ENCODE measurements at places on chromosomes 12 and 14.
A peak's percentile ranks its signal among the peaks of the same experiment; 100 is the strongest.

GRCh38 chr14:23347406-23348296, 5.0 kb downstream of the SLC22A17 start:
- DNase-seq, result no peak

DNA sequence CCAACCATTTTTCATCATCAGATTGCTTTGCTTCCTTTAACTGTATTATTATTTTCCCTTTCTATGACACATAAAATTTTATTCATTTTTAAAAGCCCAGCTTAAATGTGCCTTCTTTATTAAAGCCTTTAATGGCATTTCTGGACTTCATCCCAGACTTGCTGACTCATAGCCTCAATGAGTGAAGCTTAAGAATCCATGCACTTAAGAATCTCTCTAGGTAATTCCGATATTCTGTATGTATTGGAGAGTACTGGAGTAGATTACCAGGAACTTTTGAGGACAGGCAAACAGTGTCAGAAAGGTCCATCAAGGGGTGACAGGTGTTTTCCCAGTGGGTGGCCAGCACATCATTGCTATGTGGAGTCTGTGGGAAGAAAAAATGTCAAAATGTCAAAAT, 107.9 kb downstream of the PTPRQ start:
- no peak for DNase-seq

DNA sequence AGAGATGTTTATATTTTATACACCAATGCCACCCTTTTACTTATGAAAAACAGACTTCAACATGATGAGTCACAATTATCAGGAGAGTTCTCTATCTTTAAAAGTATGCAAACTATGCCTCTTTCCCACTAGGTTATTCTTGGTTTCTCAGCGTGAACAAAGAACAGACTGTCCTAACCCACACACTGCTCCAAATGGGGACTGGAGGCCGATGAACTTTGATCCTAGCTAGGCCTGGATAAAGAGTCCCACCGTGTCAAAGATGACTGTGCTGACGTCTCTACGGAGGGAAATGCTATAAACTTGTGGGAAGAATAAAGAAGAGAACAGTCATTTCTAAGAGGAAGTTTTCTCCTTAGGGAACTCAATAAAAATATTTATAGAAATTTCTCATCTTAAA, 160.1 kb downstream of the EPS8 start:
- no peak for DNase-seq

- no peak for DNase-seq
Observed at GRCh38 chr14:23167116-23167847, 16.2 kb downstream of the SLC7A8 start.

DNA sequence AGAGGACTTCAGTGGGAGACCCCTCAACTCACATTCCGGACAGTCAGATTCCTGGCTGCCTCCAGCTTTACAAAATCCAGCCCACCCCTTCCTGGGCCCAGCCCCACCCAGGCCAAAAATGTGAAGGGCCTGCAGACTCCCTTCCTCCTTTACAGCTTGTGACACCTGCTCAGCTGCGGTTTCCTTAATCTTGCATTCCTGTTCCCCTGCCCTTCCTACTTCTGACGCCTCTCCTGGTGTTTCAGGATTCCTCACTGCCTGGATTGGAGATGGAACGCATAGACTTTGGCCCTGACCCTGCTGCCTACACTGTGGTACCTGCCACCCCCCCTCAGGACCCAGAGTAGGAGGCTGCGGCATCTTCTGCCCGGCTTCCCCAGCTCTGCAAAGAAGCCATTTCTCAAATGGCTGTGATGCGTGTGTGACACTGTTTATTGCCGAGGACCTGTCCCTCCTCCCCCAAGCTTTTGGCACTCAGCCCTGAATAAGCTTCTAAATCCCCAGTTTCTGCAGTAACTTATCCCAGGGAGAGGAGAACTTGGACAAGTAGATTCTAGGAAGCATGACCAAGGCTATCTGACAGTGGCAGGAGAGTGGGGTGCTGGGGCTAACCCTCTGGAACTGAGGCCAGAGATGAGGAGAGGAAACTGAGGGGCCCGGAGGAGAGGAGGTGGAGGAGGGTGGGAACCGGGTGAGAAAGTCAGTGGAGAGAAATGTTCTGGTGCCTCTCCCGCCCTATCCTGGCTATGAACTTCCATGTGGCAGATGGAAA, 24.9 kb upstream of the BCDIN3D start:
- DNase-seq, result no peak

DNA sequence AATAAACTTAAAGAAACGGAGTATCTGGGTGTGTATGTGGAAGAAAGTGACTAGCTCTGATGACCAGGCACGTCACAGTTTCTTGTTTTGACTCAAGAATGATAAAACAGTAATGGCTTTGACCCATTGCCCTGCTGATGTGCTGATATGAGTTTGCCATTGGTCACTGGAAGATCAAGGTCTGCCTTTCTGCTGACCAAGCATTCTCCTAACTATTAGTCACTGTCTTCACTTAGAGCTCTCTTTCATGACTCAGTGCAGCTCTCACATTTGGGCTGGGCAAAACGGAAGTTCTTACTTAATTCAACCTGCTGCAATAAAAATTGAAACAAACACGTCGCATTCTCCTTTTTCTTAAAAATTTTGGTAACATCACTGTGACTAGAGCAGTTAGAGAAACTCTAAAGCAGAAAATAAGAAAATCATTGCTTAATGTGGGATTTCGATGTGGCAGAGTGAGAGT, 366.7 kb downstream of the BTG1 start:
- peak; percentile 39 for DNase-seq

DNA sequence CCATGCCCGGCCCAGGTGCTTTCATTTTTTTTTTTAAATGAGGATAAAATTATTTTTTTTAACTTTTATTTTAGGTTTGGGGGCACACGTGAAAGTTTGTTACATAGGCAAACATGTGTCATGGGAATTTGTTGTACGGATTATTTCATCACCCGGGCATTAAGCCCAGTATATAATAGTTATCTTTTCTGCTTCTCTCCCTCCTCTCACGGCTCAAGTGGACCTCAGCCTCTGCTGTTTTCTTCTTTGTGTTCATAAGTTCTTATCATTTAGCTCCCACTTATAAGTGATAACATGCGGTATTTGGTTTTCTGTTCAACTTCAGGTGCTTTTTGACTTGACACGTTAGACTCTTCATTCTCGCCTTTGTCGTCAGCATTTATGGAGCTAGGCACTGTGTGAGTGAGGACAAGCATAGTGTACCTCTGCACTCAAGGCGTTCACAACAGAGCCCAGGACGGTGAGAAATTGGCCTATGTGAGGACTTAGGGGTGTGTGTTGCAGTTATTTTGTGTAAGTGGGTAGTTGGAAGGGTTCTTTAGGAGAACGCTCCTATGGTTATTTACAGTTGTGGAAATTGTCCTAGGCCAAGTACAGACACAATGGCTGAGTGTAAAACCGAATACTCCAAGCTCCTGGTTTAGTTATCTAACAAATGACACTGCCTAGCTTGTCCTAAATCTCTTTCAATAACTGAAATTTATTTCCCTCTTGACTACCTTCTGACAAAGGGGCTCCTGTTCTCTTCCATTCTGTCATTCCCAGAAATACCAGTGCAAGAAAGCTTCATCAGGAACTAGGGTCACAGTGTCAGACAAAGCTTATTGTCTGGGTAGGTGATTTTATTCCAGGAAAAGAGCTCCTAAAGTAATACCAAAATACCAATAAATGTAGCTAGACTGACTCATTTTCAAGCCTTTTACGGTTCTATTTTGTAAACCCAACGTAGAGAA, 200.5 kb upstream of the PRICKLE1 start:
- no peak for DNase-seq

DNA sequence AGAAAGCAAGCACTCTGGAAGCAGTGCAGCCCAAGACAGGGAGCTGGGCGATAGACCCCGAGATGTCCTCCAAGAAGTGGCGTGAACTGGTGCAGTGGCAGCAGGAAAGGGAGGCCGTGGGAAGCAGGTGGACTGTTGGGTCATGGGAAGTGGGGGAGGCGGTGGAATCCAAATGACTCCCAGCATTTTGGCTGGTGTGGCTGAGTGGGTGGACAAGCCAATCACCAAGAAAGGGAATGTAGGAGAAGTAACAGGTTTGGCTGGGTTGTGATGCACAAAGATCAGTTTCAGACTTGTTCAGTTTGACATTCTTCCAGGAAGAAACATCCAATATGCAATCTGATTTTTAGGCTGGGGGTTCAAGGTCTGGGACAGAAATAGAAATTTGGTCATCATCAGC, 46.0 kb upstream of the KTN1 start:
- no peak for DNase-seq

DNA sequence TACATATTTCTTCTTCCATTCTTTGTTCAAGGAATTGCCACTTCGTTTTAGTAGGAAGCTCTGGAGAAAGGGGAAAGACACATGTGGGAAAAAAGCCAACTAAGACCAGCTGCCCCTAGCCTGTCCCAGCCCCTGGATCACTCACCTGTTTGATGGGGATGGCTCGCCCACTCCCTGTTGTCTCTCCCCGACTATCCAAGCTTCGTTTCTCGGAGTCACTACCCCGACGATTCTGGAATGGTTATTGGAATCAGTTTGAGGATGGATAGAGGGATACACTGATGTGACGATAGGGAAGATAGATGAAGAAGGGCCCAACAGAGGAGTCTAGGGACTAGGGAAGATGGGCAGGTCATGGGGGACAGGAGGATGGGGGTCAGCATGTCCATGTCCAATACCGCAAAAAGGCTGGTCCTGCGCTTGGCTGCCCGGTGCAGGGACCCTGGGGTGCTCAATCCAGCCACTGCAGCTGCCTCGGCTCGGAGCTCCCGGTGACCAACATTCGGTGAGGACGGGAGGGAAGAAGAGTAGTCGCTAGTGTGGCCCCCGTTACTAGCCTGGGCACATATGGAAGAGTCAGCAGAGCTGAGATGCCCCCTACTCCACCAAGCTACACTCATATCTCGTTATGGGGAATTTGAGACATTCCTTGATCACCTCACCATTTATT, 7.0 kb downstream of the AGAP2 start:
- no peak for DNase-seq

DNA sequence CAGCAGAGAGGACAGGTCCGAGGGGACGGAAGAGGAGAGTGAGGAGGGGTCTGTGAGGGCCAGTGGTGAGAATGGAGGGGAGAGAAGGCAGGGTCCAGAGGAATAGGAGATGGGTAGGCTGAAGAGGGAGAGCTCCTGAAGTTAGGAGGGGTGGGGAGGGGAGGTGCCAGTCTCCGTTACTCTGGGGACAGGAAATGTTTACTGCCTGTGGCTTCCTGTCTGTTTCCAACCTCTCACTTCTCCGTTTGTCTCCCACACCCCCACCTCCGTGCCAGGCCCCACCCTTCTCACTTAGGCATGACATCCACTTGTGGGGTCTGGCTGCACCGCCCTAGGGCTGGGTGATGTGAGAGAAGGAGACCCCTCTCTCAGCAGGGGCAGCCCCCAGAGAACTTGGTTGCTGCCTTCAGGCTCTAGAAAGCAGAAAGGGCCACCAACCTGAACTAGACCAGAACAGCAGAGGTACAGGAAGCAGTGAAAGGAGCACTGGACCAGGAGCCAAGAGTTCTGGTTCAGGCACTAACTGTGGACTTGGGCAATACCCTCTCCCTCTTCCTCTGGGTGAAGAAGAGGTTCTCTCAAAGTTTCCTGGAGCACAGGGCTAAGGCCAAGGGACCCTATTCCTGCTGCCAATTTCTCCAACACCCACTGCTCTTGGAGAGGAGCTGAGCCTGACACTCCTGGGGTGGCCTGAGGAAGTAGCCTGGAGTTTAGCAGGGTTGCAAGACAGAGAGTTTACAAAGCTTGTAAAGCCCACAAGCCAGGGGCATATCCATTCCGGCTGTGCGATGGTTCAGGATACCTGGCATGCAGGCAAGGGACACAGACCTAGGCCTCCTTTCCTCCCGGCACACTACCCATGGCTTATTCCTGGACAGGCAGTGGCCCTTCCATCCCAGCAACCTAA, 5.5 kb downstream of the ITGA5 start:
- no peak for DNase-seq

DNA sequence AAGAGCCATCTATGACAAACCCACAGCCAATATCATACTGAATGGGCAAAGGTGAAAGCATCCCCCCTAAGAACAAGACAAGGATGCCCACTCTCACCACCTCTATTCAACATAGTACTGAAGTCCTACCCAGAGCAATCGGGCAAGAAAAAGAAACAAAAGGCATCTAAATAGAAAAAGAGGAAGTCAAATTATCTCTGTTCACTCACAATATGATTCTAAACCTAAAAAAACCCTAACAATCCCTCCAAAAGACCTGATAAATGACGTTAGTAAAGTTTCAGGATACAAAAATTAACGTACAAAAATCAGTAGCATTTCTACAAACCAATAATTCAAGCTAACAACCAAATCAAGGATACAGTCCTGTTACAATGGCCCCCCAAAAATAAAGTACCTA, 26.9 kb downstream of the MDM1 start:
- no peak for DNase-seq

DNA sequence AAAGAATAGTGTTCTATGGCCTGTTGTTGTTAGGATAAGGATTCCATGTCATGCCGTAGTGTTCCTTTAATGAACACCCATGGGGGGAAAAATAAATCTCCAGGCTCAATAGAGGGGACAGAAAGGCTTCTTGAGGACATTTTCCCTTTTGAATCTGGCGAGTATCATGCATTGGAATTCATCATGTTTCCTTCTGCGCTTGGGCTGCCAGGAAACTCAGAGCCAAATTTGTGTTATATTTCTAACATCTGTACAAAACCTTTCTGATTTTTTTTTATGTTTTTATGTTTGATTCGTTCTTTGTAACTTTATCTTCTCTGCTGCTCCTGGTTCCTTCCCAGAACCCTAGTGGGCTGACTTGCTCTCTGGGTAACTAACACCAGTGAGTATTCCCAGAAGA, 1163.3 kb downstream of the VRK1 start:
- DNase-seq, result no peak

- DNase-seq, result no peak
Observed at GRCh38 chr12:117972301-117972700, 3.5 kb upstream of the KSR2 start.

All from activated CD4-positive, CD25-positive, alpha-beta regulatory T cell treated with anti-CD3 and anti-CD28 coated beads, Interleukin-2, amount 50 U/mL, for 72 hours (primary cell).